ENCODE measurements at places on chromosomes 1 and 21.

GRCh38 chr1:157092831-157093230, 6.8 kb downstream of the ETV3L start:
- DNase-seq = no peak

- no peak for DNase-seq
Observed at GRCh38 chr1:186497651-186498050, 36.7 kb upstream of the PDC start.

GRCh38 chr21:34910396-34910795, 138.7 kb downstream of the RUNX1 start:
- no peak for DNase-seq

DNA sequence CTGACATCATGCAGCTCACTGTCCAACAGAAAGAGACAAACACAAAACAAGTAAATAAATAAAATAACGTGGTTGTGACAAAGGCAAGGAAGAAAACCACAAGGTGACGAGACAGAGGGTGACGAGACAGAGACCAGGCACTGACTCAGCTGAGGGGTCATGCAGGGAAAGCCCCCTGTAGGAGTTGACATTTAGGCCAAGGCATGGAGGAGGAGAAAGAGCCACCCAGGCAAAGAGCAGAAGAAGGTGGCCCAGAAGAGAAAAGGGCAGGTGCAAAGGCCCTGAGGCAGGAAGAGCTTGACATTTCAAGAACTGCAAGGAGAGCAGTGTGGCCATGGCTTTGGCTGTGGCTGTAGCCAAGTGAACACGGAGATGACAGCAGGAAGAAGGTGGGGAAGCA, 65.1 kb upstream of the ID3 start:
- DNase-seq = no peak

- DNase-seq = no peak
Observed at GRCh38 chr1:241086686-241087085, 270.3 kb downstream of the RGS7 start.

- DNase-seq = no peak
Observed at GRCh38 chr21:32131960-32132359, 146.9 kb downstream of the MIS18A start.

DNA sequence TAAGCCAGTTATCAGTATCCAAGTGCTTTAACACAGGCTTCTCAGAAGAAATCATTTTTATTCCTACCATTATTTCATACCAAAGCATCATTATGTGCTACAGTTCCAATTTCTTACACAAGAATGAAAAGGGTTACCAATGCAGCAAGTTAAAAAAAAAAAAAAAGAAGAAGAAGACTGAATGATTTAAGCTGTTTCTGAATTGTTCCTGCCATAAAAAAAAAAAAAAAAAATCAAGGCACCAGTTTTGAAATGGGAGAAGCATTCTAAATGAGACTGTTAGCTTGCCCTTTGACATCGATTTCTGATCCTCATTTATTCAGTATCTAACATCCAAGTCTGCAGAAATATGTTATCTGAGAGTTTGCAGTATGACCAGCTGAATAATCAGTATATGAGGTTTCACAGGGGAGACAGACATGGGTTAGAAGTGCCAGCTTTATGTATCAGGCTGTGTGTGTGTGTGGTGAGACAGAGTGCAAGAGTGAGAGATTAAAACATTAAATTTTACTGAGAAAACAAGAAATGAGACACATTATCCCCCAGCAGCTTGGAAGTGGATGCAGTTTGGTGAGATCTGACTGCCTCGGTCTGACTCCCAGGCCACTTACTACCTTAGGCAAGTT, 105.8 kb downstream of the COLGALT2 start:
- no peak for DNase-seq

DNA sequence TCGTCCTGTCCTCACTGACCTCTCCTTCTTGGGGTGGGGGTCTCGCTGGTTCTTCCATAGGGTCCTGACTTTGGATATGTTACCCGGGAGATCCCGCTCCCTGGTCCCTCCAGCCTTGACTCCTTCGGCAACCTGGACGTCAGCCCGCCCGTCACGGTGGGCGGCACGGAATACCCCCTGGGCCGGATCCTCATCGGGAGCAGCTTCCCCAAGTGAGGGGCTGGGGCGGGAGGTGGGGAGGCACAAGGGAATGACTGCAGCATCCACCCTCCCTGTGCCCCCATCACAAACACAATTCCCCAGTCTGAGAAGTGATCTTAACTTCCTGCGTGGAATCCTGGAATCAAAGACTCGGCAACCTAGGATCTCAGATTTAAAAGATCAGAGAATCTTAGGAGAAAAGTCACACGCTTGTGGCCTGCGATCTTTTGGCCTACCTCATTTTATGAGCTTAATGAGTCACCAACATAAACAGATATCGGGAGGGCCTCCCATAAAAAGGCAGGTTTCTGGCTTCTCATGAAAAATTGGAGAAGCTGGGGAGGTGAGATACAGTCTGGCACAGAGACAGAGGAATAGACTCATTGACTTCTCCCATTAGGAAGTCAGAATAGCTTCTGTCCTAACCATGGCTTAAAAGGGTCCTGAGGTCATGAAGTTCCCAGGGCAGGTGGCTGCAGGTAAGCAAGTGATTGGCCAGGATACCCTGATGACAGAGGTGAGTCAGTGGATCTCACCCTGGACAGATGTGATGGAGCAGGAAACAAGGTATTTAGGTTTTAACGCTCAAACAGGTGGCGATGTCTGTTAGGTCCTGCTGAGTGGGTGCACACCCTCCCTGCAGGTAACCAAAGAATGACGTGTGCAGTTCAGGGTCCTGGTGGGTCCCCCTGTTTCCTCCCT, 15.9 kb upstream of the PADI3 start:
- no peak for DNase-seq

DNA sequence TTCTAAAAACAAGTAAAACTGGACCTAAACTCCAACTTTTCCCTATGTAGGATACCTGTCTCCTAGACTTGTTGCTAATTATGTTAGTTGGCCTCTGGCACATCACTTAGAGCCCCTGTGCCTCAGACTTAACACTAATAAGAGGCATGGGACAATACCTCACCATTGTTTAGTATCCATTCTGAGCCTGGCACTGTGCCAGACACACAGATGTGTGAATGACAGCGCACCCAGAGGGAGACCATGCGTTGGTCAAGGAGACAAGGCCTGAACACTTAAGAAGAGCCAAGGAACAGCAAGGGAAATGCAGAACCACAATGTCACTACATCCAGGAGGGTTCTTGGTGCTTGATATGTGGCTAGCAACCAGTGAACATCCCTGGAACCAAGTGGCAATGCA, 189.1 kb downstream of the FGGY start:
- DNase-seq = no peak

GRCh38 chr1:227773558-227773957, 38.3 kb downstream of the SNAP47 start:
- DNase-seq = no peak

- no peak for DNase-seq
Observed at GRCh38 chr1:224493269-224493668, 58.7 kb upstream of the WDR26 start.

- DNase-seq = no peak
Observed at GRCh38 chr1:22096463-22096862, 44.0 kb downstream of the CDC42 start.

DNA sequence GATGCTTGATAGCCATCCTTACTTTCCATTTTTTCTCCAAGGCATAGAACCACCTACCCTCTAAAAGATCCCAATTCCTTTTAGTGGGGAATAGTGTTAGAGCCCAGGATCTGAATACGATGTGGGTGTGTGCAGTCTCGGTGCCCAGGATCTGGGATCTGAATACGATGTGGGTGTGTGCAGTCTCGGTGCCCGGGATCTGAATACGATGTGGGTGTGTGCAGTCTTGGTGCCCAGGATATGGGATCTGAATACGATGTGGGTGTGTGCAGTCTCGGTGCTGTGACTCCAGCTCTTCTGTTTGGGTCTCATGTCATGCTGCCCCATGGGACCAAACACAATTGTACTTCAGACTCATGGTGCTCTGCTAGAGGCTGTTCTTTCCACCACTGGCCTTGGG, 265.5 kb downstream of the TRABD2B start:
- no peak for DNase-seq

- DNase-seq = no peak
Observed at GRCh38 chr1:240582953-240583352, 29.0 kb downstream of the GREM2 start.

DNA sequence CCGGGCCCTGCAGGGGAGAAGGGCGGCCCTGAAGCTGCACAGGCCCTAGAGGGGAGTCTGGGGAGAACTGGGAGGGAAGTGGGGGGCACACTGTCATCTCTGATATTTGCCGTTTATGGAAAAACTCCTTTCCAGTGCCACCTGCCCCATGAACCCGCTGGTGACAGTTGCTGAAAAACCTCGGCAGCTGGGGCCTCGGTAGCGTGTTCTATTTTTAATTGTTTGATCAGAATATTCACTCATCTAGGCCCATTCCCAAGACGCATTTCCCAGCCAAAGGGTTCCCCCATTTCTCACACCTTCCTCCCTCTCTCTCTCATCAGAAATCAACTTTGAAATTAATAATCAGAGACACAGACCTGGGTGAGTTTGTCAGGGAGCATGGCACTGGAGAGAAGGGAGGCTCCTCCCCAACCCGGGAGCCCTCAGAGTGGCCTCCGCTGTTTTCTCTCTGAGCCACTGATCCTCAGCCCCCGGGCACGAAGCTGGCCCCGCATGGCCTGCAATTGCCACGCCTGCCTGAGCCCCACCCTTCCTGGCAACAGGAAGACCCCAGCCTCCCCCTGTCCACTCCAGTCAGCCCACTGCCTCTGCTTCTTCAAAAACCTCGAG, 111.1 kb downstream of the CASZ1 start:
- DNase-seq = no peak
